GM12878 (cell line): ENCODE measurements at places on chromosomes 1 and 21.

DNA sequence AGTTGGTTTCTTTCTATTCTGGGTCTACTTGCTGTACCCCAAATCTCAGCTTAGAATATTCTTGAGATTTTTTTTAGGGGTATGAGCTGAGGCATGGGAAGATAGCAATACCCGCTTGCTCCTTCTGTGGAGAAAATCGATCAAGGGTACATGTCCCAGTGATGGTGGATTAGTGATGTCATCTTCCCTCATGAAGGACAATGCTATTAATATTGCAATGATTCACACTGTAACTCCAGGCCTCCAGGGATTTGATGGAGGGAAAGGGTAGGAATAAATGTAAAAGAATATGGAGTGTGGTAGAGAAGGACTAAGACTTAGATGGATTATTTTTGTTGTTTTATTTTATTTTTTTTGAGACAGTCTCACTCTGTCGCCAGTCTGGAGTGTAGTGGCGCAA lies 47.4 kb downstream of the XCL1 start:
- H3K27ac ChIP-seq = no peak overlapping the region
- no peak overlapping the region for H3K4me3 ChIP-seq
- H3K36me3 ChIP-seq = no peaks in the 10 kb centered on the region
- no peak for DNase-seq

GRCh38 chr1:173530795-173531693 lies 53.9 kb downstream of the PRDX6 start:
- H3K4me1 ChIP-seq = no peaks in the 10 kb centered on the region
- H3K27me3 ChIP-seq = no peaks in the 10 kb centered on the region
- H3K27ac ChIP-seq = no peak overlapping the region
- H3K36me3 ChIP-seq = no peaks in the 10 kb centered on the region
- no peak for DNase-seq
- no peak overlapping the region for H3K4me3 ChIP-seq

DNA sequence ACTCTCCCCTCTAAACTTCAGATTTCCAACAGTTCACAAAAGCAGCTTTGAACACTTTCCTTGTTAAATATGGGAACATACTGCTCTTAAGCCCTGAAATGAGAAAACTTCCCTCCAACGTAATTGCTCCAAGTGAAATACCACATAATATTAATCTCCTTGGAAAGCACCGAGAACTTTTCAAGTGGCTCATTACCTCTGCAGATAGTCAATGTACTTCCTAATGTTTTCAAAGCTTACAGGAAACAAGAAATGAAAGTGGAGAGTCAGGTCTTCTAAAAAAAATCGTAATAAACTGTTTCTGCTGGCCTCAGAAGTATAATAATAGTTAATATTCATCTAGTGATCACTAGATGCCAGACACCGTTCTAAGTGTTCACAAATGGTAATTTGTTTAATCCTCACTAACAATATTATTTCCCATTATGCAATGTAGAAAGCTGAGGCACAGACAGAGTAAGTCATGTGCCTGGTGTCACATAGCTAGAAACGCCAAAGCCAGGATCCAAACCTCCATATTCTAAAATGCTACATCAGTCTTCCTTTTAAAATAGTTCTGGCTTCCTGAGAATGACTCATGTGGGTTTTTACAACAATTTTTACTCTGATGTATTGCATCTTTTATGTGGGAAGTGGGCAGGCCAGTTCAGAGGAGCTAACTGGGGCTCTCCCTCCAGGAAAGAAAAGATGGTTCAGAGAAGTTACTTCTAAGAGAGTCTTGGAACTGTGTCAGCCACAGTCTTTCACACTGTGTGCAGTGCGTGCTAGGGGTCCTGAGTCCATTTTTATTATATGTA lies 177.2 kb downstream of the PLPPR4 start:
- H3K27me3 ChIP-seq = no peaks in the 10 kb centered on the region
- no peak overlapping the region for H3K4me3 ChIP-seq
- H3K27ac ChIP-seq = no peak overlapping the region
- no peaks in the 10 kb centered on the region for H3K36me3 ChIP-seq
- DNase-seq = no peak
- H3K4me1 ChIP-seq = no peaks in the 10 kb centered on the region

DNA sequence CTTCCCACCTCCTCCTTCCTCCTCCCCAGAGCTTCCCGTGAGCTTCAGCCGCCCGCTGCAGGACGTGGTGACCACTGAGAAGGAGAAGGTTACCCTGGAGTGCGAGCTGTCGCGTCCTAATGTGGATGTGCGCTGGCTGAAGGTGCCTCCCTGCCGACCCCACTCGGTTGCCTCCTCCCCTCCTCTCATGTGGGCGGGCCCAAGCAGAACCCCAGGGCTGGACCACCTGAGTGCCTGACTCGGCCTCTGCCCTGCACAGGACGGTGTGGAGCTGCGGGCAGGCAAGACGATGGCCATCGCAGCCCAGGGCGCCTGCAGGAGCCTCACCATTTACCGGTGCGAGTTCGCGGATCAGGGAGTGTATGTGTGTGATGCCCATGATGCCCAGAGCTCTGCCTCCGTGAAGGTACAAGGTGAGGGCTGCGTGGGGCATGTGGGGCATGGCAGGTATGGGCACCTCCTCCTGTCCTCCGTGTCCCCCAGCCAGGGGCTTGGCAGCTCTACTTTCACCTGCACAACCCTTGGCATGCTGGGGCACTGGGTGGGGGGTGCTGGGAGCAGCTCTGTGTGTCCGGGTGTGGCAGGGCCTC lies 69.2 kb downstream of the OBSCN start:
- H3K36me3 ChIP-seq = no peaks in the 10 kb centered on the region
- no peak for DNase-seq
- no peak overlapping the region for H3K27ac ChIP-seq
- H3K4me1 ChIP-seq = no peaks in the 10 kb centered on the region

- DNase-seq = no peak
- H3K27ac ChIP-seq = no peak overlapping the region
- no peaks in the 10 kb centered on the region for H3K36me3 ChIP-seq
Observed at GRCh38 chr1:166814611-166815010, 24.7 kb upstream of the POGK start.

- no peaks in the 10 kb centered on the region for H3K27me3 ChIP-seq
- H3K4me1 ChIP-seq = no peaks in the 10 kb centered on the region
- DNase-seq = no peak
- no peaks in the 10 kb centered on the region for H3K36me3 ChIP-seq
Observed at GRCh38 chr1:237470712-237471338, 419.9 kb downstream of the ZP4 start.

GRCh38 chr21:15626031-15626430 lies 103.8 kb upstream of the USP25 start:
- DNase-seq = no peak
- H3K4me3 ChIP-seq = no peak overlapping the region
- H3K27me3 ChIP-seq = no peaks in the 10 kb centered on the region
- H3K4me1 ChIP-seq = no peaks in the 10 kb centered on the region

- H3K36me3 ChIP-seq = no peaks in the 10 kb centered on the region
- peak within 1 kb of the TSS; percentile 99 for H3K4me3 ChIP-seq
- DNase-seq = peak; percentile 39
- H3K27ac ChIP-seq = peak within 1 kb of the TSS; percentile 58
- no peaks in the 10 kb centered on the region for H3K27me3 ChIP-seq
Observed at GRCh38 chr21:46183910-46184624, at the start of gene SPATC1L. Gene SPATC1L, minus strand, starts transcription at chr21:46184459. Its CDS starts 1,643 bp downstream, at chr21:46182816.

GRCh38 chr1:42006836-42007235 lies 88.1 kb upstream of the HIVEP3 start:
- peaks cover 34% of the 10 kb centered on the region for H3K4me1 ChIP-seq
- no peak for DNase-seq
- no peaks in the 10 kb centered on the region for H3K36me3 ChIP-seq
- peak overlapping the region; percentile 79 for H3K27ac ChIP-seq
- H3K4me3 ChIP-seq = no peak overlapping the region

DNA sequence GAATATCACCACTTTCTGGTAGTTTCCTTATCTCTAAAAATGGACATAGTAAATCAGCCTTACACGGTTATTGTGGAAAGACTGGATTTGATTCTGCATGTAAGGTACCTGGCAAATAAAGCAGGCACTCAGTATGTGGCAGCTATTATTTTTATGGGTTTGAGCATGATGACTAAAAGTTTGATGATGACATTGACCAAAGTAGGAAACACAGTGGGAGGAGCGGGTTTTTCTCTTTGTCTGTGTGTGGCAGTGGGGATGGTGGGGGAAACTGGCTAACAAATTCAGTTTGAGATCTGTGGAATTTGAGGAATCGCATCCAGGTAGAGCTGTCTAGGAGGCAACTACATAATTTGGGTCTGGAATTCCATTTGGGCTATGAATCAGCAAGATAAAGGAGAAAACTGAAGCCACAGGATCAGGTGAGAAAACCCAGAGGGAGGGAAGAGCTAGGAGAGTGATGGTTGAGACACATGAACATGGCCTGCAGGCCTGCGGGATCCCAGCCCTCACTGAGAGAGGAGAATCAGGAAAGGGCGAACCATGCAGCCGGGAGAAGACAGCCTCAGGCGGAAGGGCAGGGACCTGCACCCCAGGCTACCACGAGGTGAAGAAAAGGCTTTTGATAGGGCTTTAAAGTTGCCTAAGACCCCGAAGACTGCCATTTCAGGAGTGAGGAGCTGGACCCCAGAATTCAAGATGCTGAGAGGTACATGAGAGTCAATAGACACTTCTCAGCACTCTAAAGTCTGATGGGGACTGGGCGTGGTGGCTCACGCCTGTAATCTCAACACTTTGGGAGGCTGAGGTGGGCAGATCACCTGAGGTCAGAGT lies 52.2 kb downstream of the MEF2D start:
- no peaks in the 10 kb centered on the region for H3K36me3 ChIP-seq
- H3K4me3 ChIP-seq = no peak overlapping the region
- H3K27ac ChIP-seq = no peak overlapping the region

DNA sequence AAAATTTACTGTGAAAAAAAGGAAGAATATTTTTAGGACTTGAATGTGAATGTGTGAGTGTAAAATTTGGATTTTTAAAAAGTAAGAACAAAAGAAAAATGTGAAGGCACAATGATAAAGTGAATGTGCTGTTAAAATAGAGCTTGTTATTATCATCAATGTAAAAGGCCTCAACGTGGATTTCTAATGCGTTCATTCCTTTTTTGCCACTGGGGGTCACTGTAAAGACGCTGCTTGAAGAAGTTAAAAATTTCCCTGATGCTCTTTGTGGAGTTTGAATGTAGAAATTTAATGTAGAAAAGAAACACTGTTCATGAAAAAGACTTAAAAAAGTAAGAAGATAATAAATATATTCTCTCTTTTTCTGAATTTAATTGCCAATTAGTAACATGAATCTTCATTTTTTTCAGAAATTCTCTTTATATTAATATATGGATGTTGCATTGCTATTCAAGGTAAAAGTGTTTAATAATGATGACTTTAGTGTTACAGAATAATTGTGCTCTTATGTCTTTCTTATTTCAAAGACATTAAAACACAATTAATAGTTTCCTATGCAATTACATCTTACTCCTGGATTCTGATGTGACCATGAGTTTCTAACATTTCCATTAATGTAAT lies 161.5 kb downstream of the DNM3 start:
- no peaks in the 10 kb centered on the region for H3K4me1 ChIP-seq
- DNase-seq = peak; percentile 28
- no peaks in the 10 kb centered on the region for H3K27me3 ChIP-seq
- no peak overlapping the region for H3K4me3 ChIP-seq

GRCh38 chr1:232303222-232303620 lies 326.7 kb downstream of the SIPA1L2 start:
- H3K27me3 ChIP-seq = no peaks in the 10 kb centered on the region; the same call in 1 of the 2 replicates
- no peaks in the 10 kb centered on the region for H3K36me3 ChIP-seq
- no peak overlapping the region for H3K4me3 ChIP-seq
- H3K27ac ChIP-seq = no peak overlapping the region
- DNase-seq = no peak
- H3K4me1 ChIP-seq = no peaks in the 10 kb centered on the region

GRCh38 chr1:24830680-24831272 lies 85.5 kb downstream of the CLIC4 start:
- no peaks in the 10 kb centered on the region for H3K27me3 ChIP-seq
- no peak overlapping the region for H3K4me3 ChIP-seq
- no peak overlapping the region for H3K27ac ChIP-seq
- peaks cover 3% of the 10 kb centered on the region; the same call in 1 of the 2 replicates for H3K4me1 ChIP-seq

GRCh38 chr1:152237093-152237492 lies 13.1 kb upstream of the HRNR start:
- no peak for DNase-seq
- no peak overlapping the region for H3K4me3 ChIP-seq
- H3K36me3 ChIP-seq = no peaks in the 10 kb centered on the region

DNA sequence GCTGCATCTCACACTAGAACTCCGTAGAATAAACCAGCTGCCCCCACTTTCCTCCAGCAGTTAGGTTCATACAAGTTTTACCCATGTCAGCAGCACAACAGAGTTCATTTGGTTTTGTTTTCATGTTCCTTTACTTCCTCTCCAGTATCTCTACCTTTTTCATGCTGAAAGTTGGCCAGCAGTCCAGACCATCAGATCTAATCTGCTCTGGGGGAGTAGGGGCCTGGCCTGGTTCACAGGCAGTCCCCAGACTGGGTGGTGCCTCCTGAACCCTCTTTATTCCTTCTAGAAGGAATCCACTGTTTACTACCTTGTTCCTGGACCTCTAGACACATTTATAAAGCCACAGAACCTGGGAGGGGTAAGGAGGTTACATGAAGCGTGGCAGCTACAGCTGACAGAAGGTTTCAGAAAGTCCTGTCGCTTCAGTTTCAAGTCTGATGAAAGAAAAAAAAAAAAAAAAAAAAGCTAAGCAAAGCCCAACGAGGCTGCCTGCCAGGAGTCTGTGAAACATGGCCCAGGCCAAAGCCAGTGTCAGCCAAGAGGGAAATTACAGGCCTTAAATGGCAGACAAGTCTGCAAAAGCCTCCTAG lies 184.6 kb upstream of the JUN start:
- peak overlapping the region; percentile 94 for H3K27ac ChIP-seq
- no peaks in the 10 kb centered on the region for H3K36me3 ChIP-seq
- no peaks in the 10 kb centered on the region for H3K27me3 ChIP-seq
- H3K4me3 ChIP-seq = peak overlapping the region; percentile 58
